Mucosa of descending colon (tissue), 3 donors: ENCODE measurements at places on chromosomes 16 and 17.

- DNase-seq = no peak
Measured at GRCh38 chr16:14013571-14014283, 57.4 kb upstream of the MRTFB start.

DNA sequence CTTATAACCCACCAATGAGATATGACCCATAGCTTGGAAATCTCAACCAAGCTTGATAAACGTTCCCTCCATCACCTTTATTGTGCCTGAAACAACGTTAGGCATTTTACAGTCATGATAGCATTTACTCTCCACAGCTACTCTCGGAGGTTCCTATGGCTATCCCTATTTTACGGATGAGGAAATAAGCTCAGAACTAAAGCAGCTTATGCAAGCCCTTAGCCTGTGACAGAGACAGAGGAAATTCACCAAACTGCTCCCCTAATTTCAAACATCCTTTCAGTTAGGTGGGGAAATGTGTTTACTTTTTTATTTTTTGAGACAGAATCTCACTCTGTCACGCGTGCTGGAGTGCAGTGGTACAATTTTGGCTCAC, 18.7 kb downstream of the DCUN1D3 start:
- no peak for DNase-seq

- DNase-seq = no peak
Measured at GRCh38 chr16:27558932-27559331, 9.0 kb downstream of the KATNIP start.

- no peak for DNase-seq
Measured at GRCh38 chr16:83508295-83508694, 299.5 kb upstream of the HSBP1 start.

DNA sequence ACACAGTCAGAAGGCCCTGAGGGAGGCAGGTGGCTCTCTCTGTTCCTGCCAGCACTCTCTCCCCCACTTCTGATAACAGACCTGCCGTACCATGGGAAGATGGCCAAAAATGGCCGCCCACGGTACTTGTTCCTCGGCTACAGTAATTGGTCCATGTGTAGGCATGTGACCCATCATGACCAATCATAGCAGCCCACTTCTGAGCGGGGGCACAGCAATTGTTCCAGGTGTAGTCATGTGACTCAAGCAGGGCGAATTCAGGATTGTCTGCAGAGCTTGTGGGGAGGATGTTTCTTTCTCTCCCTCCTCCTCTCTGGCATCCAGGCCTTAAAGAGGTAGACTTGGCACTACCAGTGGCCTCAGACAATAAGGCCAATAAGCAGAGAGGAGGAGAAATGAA, 250.4 kb downstream of the MRTFB start:
- DNase-seq = no peak

- DNase-seq = no peak
Measured at GRCh38 chr16:83774066-83774465, 33.7 kb upstream of the HSBP1 start.

DNA sequence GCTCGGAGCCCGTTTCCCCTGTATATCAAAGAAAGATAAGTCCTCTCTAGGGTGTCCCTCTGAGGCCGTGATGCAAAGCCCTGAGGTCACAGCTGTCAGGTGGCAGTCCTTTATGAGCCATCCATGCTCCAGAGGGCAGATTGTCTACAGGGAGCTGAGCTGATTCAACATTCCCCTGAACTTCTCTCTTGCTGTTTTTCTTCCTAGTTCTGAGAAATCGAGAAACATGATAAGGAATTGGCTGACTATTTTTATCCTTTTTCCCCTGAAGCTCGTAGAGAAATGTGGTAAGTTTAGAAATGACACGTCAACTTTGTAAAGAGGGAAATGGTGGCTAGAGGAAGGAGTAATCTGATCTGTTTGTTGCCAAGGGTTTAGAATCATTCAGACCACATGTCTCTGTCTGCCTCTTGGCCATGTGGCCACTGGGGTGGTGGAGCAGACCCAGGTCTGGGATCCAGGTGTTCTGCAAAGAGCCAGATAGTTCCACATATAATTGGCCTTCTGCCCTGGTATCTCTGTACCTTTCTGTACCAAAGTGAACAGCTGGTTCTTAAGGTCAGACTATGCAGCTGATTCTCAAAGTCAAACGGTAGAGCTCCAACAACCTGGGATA, 3.5 kb downstream of the CTNS start:
- DNase-seq = peak; percentile 24

DNA sequence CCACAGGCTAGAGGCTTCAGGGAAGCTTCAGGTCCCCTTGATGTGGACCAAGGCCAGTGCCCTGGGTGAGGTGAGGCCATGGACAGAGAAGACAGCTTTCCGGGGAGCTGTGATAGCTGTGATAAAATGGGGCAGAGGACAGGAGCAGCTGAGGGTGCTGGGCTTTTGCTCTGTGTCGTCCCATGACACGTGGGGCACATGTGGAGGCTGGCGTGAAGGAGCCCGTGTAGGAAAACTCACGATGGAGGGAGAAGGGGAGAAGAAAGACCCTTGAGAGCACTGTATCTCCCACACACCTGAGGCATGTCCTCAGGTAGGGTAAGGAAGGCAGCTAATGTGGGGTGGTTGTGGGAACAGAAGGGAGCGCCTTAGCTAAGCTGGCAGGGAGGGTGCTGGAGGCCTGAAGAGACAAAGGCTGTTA, 21.3 kb downstream of the B9D1 start:
- DNase-seq = no peak
